Right renal pelvis (tissue), 4 donors: ENCODE measurements at places on chromosomes 7 and 10. TPM values are rescaled to one million over a fixed set of nuclear protein-coding genes. Genes with fewer than 3 reads are reported as not detected.
A peak's percentile ranks its signal among the peaks of the same experiment; 100 is the strongest.

- DNase-seq = no peak
These were observed 43.0 kb upstream of the NMT2 start for GRCh38 chr10:15211464-15211979.

DNA sequence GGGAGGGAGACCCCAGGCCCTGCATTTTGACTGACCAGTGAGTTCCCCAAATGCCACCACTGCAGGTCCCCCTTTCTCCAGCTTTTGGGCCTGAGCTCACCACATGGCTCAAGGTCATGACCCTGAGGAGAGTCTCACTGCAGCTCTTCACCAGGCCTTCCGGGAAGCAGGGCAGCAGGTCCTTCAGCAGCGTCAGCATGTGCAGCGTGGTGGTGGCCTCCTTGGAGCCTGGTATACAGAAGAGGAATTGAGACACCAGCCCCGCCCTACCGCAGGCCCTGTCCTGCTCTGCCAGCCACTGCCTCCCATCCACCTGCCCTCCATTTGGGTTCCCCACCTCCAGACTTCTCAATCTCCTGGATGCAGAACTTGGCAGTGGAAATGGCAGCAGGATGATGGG lies 13.0 kb downstream of the RRP12 start:
- DNase-seq = no peak

DNA sequence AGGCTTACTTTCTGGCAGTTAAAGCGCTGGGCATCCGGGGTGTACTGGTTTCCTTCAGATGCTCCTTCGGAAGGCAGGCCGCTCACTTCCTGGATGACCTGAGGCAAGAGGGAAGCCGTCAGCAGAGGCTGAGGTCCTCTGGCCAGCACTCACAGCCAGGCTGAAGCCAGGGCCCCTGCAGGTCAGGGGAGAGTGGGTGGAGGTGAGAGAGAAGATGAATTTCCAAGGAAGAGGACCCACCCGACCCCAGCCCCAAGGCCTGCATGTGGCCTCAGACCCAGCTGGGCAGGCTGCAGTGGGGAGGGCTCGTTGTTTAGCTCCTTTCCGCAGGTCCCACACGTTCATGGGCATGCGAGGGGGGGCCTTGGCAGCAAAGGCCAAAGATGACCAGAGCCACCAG lies 71.3 kb downstream of the VWA2 start:
- no peak for DNase-seq

GRCh38 chr7:94050046-94050445 lies 45.9 kb upstream of the BET1 start:
- DNase-seq = no peak

GRCh38 chr7:51280156-51280555 lies 36.5 kb downstream of the COBL start:
- DNase-seq = no peak

DNA sequence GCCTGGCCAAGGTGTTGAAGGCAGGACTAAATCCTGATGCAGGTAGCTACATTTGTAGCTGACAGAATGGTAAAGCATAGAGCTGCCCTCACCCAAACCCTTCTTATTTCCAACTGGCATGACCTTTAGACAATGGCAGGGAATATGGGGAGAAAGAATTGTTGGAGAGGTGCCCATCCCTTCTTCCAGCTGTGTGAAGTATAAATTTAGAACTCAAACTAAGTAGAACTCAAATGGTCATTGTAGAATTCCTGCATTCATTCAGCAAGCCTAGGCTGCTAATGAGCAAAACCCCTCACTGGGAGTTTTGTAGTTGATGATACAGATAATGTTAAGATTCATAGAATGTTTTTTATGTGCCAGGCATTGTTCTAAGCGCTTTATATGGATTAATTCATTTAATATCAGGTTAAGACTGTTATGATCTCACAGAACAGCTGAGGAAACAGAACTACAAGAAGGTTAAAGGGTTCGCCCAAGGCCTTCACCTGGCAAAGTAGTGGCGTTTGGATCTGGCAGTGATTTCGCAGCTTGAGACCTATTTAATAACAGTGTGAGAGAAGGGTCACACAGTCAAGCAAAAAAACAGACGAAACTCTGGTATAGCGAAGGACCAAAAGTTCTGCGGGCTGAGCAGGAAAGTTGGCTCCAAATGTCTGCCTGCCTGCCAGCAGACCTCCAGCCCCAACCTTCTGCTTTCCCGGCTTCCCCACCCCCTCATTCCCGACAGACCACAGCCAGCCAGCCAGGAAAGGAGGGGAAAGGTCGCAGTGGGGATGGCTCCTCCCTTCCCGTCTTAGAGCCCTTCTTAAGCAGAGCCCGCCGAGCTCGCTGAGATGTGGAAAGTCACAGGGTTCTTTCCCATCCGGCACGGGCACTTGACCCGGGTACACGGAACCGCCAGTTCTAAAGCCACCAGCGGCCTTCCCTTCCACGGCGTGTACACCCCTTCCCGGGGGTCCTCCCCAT lies 1.6 kb upstream of the HILPDA start:
- peak; percentile 81 for DNase-seq

HDAC9 gene
- 11.1 TPM for polyA plus RNA-seq

ZNF467 gene
- 30.5 TPM for polyA plus RNA-seq

TMEM273 gene
- 3.1 TPM for polyA plus RNA-seq

DNA sequence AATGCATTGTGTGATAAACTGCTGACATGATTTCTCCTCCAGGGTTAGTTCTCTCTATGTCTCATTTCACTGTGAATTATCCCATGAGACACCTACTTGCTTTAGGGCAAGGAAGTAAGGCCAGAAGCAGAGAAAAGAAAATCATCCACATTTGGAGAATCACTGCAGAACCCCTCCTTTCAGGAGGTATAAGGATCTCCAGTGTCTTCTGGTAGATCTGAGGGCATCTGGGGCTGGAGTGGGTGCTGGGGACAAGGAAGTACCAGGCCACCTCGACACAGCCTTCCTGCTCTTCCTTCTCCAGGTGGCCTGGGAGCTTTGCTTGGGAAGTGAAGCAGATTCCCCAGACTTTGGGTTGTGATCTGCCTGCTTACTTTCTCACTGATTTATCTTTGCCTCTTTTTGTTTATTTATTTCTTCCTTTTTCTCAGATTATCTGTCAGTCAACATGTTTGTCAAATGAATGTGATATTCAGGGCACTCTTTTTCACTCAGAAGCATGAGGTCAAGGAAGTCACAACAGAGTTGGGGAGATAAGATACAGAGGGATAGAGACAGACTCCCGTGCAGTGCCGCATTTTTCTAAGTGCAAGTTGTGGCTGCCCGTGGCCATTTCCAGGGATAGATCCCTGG lies 12.4 kb upstream of the CAMK2G start:
- no peak for DNase-seq

NEUROD6 gene
- not detected for polyA plus RNA-seq

CPA4 gene
- 0.44 TPM for polyA plus RNA-seq

DNA sequence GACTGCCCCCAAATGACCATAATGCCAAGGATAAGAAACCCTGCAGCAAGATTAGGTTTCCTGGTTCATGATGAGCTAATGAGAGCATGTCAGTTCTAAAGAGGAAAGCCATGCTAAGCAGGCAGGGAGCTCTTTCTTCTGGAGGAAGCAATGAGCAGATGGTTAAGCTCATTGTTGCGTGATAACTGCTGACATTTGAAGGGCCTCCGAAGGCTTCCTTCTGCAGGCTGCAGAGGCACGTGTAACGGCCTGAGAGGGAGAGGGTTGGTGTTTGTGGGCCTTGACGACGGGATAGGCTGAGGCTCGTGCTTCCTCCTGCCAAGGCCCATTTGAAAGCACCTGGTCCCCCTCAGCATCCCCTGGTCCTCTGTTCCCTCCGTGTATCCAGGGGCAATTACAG lies 63.5 kb upstream of the BTBD16 start:
- peak; percentile 31 for DNase-seq

DNA sequence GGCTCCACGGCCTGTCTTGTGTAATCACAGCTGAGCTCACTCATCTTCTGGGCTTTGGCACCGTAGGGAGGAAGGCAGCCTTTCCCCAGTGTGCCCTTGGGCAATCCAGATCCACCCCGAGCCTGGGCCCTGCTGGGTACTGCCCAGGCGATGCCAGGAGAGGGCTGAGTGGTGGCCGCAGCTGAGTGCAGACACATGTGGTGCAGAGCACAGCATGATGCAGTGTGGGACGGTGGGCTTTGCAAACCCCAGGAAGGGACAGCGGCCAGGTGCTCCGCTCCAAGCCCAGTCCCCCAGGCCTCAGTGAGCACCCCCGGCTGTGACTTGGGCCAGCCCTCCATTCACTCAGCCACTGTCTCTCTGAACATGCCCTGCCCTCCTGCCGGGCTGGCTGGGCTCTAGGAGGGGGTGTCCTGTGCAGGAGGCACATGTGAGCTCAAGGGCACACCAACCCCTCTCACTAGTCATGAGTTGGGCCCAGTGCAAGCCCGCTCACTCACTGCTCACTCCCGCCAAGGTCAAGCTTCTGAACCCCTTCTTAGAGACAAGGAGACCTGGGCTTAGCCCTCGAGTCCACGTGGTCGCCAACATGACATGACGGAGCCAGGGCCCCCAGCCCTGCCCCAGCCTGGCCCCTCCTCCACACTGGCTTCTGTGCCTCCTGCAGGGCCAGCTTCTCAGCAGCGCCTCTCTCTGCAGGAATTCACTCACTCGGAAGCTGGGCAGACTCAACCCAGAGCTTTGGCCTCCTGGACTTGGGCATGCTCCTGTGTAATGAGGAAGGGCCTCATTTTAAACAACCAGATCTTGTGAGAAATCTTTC lies 77.5 kb upstream of the INSIG1 start:
- no peak for DNase-seq

DRGX gene
- not detected for polyA plus RNA-seq

- no peak for DNase-seq
These were observed 304.3 kb upstream of the ZMIZ1 start for GRCh38 chr10:78764436-78764835.

DGKB gene
- 3.2 TPM for polyA plus RNA-seq

MSANTD7 gene
- polyA plus RNA-seq = 17.5 TPM

SLC39A12 gene
- polyA plus RNA-seq = not detected

SRRM3 gene
- polyA plus RNA-seq = 0.83 TPM

IFIT1B gene
- polyA plus RNA-seq = 0.15 TPM

DNA sequence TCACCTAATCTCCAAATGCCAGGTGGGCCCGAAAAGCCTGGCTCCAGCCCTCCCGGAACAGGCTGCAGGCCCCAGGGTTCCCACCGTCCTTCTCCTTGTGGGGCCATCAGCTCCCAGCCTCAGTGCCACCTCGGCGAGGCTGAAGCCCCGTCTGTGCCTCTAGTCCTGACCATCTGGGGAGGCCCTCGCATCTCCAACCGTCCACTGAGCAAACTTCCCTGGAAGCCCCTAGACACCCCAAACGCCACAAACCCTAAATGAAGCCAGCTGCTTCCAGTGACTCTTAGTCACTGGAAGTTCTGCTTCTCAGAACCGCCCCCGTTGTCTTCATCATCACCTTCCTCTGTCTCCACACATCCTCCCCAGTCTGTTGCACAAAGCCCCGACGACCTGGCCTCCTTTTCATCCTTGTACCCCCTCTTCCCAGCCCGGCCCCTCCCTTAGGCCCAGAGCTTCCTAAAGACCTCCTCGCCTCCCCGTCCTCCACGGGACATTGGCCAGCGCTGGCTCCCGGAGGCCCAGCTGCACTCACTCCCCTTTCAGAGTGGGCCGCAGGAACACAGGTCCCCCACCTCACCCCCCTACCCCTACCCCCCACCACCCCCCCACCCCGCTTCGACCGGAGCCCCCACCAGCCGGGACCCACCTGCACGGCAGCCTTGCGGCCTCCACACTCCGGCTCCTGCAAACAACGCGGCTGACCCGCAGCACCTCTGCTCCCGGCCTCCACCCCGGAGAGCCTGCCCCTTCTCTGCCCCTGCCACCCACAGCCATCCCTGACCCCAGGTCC lies 1.1 kb upstream of the DIP2C start:
- no peak for DNase-seq

- DNase-seq = no peak
These were observed 4.9 kb upstream of the CALCR start for GRCh38 chr7:93579431-93579830.

- no peak for DNase-seq
These were observed 5.7 kb upstream of the ZNF862 start for GRCh38 chr7:149832332-149833041.

- DNase-seq = no peak
These were observed 110.3 kb upstream of the ARID5B start for GRCh38 chr10:61791216-61791615.

CLCN1 gene
- 0.11 TPM for polyA plus RNA-seq

GRCh38 chr7:102029616-102030015 lies 212.2 kb downstream of the CUX1 start:
- DNase-seq = no peak

DNA sequence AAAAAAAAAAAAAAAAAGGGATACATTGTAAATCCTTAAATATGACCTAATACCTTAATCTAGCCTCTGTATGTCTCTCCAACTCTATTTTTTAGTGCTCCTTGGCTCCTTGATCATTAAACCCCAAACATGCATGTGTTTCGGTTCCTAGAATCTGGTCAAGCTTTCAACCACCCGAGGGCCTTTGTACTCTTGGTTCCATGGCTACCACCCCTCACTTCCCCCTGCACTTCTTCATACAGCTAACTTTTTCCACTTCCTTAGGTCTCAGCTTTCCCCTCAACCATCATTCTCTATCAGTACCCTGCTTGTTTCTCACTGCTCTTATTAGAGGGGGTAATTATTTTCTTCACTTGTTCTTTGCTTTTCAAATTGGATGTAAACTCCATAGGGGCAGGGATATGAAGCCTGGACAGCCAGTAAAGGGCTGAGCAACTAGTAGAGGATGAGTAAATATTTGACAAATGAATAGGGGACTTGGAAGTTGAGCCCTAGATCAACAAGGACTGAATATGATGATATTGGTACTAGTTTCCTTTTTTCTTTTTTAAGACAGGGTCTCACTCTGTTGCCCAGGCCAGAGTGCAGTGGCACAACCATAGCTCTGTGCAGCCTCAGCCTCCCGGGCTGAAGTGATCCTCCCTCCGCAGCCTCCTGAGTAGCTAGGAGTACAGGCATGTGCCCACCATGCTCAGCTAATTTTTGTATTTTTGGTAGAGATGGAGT lies 4.3 kb upstream of the GDI2 start:
- DNase-seq = no peak

- no peak for DNase-seq
These were observed 100.6 kb downstream of the GPR26 start for GRCh38 chr10:123766761-123767160.

DNA sequence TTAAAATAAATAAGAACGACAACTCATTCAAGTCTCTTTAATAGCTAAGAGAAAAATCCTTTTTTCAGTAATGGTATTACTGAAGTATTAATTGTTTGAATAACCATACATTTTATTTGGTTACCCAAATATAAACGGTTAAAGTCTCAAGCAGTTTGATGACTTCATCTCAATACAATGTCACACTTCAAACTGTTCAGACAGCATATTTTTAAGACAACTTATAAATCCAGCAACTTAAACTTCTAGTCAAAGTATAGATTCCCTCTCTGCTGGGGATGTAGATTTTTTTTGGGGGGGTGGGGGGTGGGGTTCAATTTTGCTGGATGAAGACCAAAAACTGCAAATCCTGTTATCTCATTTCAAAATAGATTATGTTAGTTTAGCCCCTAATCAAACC lies 42.0 kb downstream of the GNA12 start:
- no peak for DNase-seq

- no peak for DNase-seq
These were observed 101.0 kb downstream of the C10orf105 start for GRCh38 chr10:71618598-71618997.

GRCh38 chr10:110872145-110872983 lies 636 bp downstream of the PDCD4 start:
- DNase-seq = peak; percentile 64

GSTK1 gene
- polyA plus RNA-seq = 226 TPM

- DNase-seq = no peak
These were observed 25.1 kb downstream of the GALNT11 start for GRCh38 chr7:152050547-152050971.
